Left renal pelvis (tissue), 4 donors: ENCODE measurements at places on chromosomes 1 and 21. TPM values are rescaled to one million over a fixed set of nuclear protein-coding genes. Genes with fewer than 3 reads are reported as not detected.

FBXO44 gene
- polyA plus RNA-seq = 15.7 TPM

PCSK9 gene
- polyA plus RNA-seq = 2.1 TPM

REN gene
- polyA plus RNA-seq = 8.2 TPM

- DNase-seq = no peak
These were observed 52.1 kb downstream of the CD34 start for GRCh38 chr1:207858806-207859205.

DNA sequence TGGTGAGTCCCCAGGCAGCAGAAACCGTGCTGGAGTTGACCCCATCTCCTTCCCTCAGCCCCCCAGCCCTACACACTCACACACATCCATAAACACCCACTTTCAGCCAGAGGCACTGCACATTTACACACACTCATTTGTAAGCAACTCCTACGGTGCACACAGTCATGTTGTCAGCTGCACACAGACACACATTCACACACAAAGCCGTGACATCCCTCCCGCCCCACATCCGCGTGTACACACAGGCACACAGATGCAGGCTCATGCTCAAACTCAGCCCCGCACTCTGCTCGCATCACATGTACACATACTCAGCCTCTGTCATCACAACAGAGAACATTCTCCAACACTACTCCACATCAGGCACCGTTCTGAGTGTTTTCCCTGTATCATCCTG, 47.6 kb downstream of the LACTBL1 start:
- no peak for DNase-seq

- no peak for DNase-seq
These were observed 253.2 kb downstream of the GRIK3 start for GRCh38 chr1:36781098-36781497.

DNA sequence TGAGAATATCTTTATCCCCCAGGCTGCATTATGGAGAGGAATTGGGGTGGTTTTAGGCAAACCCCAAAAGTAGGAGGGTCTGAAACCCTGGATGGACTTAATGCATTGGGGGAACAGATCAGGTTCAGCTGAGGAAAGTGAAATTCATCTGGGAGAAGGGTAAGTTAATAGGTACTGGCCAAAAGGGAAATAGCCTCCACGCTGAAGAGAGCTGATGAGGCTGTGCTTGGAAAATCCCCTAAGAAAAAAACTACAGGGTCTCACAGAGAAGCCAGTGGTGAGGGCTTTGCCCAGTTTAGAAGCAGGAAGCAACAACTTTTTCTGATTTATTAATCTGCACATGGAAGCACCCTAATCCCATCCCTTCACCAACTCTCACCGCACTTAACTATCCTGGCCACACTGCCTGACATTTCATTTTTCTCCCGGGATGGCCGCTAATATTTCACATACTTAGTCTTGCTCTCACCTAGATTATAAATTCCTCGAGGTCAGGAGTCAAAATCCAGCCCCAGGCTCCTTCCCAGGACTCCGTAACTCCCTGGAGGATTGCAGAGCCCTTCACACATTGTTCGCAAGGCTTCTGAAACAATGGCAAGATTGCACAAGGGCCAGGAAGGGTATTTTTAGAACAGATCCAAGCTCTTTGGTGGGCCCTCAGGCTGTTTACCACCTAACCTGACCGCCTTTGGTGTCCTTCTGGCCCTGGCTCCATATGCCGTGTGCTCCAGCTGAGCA, 60.9 kb upstream of the TARBP1 start:
- DNase-seq = no peak

- no peak for DNase-seq
These were observed 13.2 kb downstream of the MEGF6 start for GRCh38 chr1:3598051-3598491.

DNA sequence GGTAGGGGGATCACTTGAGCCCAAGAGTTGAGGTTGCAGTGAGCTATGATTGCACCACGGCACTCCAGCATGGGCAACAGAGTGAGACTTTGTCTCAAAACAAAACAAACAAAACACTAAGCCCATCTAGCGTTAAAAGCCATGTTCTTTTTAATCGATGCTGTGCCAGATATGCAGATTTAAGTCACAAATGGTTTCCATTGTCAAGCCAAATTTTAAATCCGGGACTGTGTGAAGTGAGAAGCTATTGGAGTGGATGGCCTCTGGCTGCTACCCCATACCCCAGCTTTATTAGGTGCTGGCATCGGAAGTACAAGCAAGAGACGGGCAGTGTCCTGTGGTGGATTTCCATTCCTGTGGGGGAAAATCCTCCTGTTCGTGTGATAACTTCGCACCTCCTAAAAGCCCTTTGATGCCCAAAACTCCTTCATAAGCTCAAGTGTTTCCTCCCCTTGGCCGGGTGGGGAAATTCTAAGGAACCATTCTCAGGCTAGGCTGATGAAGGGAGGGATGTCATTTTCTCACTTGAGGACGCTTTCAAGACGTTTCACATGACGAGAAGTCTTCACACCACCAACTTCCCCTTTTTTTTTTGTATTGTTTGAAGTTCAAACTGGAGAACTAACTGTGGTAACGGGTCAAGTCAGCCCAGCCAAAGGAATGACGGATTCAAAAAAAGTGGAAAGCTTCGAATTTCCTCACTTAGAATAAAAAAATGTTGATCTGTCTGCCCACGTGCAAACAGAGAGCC, 140.8 kb downstream of the KAZN start:
- no peak for DNase-seq

- DNase-seq = no peak
These were observed 6.3 kb downstream of the RCC1 start for GRCh38 chr1:28512058-28512611.
